Stimulated activated CD8-positive, alpha-beta memory T cell treated with anti-CD3 and anti-CD28 coated beads, Interleukin-15, amount 100 ng/mL, for 48 hours (primary cell): ENCODE measurements at places on chromosomes 3 and 15.

- no peak for DNase-seq
Measured at GRCh38 chr15:62853841-62854225, 188.7 kb upstream of the TPM1 start.

GRCh38 chr3:71146673-71147072 lies 436.9 kb downstream of the FOXP1 start:
- DNase-seq = no peak

GRCh38 chr3:13023971-13024764 lies 49.1 kb downstream of the IQSEC1 start:
- no peak for DNase-seq

- DNase-seq = no peak
Measured at GRCh38 chr3:31802981-31803740, 177.9 kb downstream of the OSBPL10 start.

DNA sequence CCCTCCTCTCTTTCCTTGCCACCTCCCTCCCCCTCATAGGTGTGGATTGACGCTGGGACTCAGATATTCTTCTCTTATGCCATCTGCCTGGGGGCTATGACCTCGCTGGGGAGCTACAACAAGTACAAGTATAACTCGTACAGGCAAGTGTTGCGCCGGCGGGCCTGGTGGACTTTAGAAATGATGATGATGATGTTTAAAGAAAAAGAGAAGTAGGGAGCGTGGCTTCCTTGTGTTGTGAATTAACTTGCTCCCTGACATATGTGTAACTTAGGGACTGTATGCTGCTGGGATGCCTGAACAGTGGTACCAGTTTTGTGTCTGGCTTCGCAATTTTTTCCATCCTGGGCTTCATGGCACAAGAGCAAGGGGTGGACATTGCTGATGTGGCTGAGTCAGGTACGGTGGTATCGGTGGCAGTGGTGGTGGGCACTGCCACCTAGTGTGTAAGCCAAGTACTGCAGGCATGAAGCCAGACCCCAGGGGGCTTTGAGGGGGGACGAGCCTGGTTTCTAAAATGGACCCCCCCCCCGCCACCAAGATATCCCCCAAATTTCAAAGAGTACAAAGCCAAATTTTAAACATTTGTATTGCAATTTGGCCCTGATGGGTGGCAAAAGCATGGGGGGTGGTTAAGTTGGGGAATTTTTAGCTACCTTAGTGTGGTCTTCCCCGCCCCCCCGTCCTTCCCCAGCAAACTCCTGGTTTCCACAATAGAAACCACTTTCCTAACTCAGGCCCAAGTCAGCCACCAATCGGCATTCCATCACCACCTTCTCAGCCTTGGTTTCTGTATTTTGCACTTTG lies 65.6 kb downstream of the SLC6A6 start:
- DNase-seq = no peak

DNA sequence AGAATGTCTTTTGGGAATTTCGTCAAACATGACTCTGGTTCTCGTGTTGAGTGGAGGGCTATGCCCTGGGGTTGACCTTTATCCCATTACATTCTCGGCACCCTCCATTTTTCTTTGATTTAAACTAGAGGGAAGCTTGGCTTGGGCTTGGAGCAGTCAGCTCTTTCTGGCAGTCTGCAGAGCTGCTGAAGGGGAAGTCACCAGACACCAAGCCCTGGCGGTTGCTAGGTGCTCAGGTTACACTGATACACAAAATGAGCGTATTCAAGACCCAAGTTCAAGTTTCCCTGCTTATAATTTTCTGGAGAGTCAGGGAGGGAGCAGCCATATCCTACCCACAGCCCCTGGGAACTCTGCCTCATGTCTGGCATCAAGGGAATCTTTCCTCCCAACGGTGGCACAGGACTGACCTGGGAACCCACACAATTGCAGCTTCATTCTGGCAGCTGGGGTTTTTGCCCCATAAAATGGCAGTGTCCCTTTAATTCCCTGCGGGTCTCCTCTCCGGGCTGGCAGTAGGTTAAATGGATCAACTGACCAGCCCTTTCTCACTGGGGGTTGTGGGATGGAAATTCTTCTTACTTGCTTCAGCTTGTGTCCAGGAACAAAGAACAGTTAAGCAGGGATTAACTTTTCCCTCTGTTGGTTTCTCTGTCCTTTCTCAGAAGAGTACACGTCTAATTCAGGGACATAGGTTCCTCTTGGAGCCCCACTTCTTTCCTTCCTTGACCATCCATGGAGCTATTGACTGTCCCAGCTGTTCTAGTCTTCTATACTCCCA lies 110.0 kb upstream of the DLG1 start:
- DNase-seq = no peak

- no peak for DNase-seq
Measured at GRCh38 chr3:124516333-124516732, 213.9 kb upstream of the UMPS start.

DNA sequence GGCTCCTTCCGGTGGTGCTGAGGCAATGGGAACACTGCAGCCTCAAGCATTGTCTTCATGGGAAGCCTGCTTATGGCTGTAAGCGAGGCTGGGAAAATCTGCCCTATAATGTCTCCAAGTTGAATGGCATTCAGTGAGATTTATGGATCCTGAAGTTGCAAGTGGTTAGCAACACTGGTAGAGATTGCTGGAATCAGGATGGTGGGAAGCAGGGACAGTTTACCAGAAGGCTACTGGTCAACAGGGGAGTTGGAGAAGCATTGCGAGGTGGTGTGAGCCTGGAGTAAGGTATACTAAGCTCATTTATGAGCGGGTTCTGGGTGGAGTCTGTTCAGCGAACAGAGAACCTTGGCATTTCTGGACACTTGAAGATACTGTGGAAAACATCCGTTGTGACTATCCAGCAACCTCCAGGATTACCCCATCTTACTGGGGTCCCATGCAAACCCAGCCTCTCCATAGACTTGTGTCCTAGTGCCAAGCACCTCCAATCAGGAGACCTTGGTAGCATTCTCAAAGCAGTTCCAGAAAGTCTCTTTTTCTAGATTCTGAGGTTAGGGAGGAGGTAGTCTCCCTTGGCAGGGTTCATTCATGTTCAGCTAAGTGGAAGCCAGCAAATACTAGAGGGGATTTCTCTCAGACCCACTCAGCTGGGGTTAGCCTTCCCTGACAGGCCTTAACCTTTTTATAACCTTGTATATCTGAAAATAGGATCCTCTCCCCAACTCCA lies 7.3 kb downstream of the RPSA start:
- DNase-seq = no peak

- no peak for DNase-seq
Measured at GRCh38 chr3:67288466-67289106, 290.5 kb downstream of the KBTBD8 start.

DNA sequence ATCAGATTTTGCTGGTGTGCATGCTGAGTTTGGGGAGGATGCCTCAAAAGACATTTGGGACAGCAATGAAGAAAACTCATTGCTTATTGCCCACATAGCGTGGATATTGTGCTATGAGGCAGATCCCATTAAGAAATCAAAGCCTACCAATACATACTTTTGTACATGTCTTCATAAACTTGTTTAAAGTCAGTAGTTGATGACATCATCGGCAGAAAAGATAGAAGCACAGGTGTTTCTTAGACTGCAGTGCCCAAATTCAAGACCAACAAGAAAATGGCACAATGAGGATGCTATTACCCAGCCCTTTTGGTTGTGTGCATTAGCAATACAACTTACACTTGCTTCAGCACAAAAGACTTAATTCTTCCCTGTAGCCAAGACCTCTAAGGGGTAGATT lies 428.7 kb upstream of the RARB start:
- no peak for DNase-seq

DNA sequence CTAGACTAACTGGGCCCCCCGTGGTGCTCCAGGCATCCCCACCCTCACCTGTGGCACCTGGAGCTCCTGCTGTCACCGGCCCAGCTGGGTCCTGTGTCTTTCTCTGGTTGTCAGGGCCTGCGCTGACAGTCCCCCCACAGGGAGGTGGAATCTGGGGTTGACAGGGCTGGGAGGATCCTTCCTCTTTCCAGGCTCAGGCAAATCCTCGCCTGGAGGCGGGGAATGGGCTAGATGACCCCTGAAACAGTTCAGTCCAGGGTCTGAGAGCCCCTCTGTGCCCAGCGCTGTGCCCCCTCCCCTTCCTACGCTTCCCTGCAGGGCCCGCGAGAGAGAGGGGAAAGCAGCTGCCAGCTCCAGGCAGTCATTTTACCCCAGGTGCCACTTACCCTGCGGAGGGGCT lies 50.1 kb upstream of the MCF2L2 start:
- DNase-seq = no peak

DNA sequence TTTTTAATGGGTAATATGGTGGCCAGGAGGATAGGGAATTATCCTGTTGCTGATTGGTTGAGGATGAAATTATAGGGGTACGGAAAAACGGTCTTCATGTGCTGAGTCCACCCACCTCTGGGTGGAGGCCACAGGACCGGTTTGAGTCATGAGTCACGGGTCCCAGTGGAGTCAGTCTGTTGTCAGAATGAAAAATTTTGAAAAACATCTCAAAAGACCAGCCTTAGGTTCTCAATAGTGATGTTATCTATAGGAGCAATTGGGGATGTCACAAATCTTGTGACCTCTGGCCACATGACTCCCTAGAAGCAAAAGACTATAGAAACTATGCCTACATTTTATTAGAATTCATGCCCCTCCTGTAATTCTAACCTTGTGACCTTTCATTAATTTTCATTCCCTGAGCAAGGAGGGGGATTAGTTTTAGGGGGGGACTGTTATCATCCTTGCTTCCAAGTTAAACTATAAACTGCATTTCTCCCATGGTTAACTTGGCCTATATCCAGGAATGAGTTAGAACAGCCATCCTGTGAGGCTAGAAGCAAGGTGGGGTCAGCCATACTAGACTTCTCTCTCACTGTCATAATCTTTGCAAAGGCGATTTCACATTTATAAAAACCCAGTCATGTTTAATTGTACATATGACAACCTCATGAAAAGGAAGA lies 101.2 kb downstream of the TCF12 start:
- no peak for DNase-seq

GRCh38 chr3:32256206-32256605 lies 17.7 kb downstream of the CMTM8 start:
- DNase-seq = no peak

GRCh38 chr3:111691293-111691909 lies 96.3 kb upstream of the ZBED2 start:
- no peak for DNase-seq

- no peak for DNase-seq
Measured at GRCh38 chr3:146145642-146146041, 15.3 kb downstream of the PLOD2 start.

- DNase-seq = no peak
Measured at GRCh38 chr15:74904190-74904805, 2.4 kb downstream of the FAM219B start.

DNA sequence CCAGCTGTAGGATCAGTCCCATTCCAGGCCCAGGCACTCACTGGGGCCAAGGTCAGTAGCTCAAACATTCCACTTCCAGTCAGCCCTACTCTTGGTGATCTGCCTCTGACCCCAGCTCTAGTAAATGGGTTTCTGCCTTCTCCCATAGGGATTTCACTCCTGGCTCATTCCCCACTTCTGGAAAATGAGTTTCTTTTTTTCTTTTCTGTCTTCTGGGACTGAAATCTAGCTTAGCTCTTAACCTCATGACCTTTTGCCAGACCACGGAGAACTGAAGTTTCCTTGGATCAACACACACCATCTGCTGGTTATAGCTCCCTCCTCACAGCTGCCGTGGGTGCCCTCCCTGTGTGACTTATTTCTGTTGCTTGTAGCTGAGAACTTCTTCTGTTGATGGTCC lies 21.3 kb downstream of the MME start:
- DNase-seq = no peak

DNA sequence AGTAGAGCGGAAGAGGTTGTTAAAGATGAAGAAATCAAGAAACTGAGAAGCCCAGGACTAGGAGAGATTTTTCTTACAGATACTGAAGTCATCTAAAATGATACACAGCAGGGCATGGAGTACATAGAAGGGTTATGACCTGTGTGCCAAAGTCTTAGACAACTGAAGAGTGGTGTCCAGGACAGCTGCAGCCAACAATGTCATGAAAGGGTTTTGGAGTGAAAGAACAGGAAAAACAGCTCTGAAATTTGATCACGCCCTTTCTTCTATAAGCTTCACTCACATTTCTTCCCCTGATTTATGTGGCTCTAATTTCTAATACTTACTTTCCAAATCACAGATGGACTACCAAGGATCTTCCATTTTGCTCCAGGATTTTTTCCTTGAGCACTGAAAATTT lies 3.0 kb downstream of the CFAP20DC start:
- DNase-seq = no peak

DNA sequence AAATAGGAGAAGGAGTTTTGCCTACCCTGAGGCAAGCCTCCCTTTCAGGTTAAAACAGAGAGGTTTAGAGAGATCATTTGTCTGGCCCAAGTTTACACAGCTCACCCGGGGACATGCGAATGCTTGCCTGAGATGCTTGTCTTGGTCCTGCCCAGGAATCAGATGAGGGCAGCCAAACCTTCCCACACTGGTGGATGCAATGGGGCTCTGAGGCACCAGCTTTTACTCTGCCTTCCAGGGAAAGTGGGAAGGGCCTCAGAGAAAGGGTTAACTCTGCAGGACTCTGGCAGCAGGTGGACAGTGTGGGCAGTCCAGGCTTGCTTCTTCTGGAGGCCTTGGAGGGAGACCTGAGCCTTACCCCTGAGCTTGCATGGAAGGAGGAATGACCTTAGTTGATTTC lies 90.0 kb downstream of the LRRK1 start:
- DNase-seq = no peak

DNA sequence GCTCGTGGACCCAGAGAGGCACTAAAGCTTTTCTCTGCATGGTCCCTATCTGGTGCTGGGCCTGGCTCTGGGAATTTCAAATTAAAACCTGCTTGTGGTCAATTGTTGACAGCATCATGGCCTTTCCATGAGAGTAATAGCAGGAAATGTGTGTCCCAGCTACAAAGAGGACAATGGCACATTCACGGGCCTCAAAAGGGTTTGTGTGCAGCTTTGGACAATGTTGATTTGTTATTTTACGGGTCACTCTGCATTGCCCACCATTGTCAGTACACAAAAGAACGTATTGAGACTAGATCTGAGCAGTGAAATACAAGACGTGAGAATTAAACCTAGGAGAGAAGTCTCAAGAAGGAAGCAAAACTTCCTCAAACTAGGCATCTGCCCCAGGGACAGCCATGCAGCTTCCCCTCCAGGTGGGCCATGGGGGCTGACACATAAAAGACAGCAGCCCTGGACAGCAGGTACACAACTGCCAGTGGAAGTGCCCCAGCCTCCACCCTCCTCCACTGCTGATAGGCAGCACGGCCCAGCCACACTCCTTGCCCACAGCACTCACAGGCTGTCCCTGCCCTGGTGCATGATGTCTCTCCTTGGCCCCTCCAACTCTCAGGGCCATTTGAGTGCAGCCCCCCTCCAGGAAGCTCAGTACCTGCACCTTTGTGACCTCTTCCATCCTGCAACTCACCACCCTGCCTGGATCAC lies 15.9 kb upstream of the LTF start:
- DNase-seq = no peak

- no peak for DNase-seq
Measured at GRCh38 chr3:136142592-136142991, 53.5 kb downstream of the MSL2 start.
